Spleen (tissue), 13 donors: ENCODE measurements at places on chromosomes 2 and 18.

- no peak for DNase-seq
Measured at GRCh38 chr2:230706053-230706521, 6.6 kb upstream of the CAB39 start.

DNA sequence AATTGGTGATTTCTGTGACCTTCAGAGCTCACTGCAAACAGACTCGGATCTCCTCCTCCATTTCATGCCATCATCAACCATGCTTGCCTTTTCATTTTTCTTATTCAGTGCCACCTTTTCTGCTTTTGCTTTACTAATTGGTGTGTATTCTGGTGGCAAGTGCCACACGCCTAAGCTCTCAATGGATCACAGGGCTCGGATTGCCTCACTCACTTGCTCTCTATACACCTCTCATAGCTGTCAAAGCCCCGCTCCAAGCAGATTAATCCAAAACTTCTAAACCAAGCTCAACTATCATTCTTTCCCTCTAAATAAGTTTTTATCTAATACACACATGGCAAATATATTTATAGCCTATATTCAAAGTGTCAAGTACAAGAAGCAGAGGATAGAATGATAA, 86.4 kb downstream of the PLEKHM3 start:
- DNase-seq, result no peak

- DNase-seq, result no peak
Measured at GRCh38 chr18:2707551-2708168, 52.1 kb downstream of the SMCHD1 start.

GRCh38 chr18:3998698-3999333, 456.3 kb downstream of the DLGAP1 start:
- DNase-seq, result no peak

GRCh38 chr2:3563521-3563976, 5.4 kb upstream of the RNASEH1 start:
- DNase-seq, result no peak

DNA sequence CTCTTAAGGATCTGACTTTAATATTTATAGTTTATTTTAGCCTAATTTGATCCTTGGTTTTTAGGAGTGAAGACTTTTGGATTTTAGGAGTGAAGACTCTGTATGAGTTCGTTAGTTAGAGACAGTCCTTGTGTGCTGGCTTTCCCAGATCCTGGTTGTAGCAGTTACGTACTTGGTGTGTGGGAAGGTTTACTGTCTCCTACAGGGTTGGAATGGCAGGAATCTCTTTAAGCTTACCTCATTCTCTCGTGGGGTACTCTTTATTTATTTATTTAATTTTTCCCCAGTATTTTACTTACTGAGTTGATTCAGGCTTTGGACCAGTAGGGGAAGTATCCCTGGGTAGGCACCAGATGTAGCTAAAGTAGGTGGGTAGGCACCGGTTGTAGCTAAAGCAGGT, 1.8 kb upstream of the CXCR2 start:
- no peak for DNase-seq

- DNase-seq, result no peak
Measured at GRCh38 chr2:49901202-49902065, 747.1 kb upstream of the FSHR start.

DNA sequence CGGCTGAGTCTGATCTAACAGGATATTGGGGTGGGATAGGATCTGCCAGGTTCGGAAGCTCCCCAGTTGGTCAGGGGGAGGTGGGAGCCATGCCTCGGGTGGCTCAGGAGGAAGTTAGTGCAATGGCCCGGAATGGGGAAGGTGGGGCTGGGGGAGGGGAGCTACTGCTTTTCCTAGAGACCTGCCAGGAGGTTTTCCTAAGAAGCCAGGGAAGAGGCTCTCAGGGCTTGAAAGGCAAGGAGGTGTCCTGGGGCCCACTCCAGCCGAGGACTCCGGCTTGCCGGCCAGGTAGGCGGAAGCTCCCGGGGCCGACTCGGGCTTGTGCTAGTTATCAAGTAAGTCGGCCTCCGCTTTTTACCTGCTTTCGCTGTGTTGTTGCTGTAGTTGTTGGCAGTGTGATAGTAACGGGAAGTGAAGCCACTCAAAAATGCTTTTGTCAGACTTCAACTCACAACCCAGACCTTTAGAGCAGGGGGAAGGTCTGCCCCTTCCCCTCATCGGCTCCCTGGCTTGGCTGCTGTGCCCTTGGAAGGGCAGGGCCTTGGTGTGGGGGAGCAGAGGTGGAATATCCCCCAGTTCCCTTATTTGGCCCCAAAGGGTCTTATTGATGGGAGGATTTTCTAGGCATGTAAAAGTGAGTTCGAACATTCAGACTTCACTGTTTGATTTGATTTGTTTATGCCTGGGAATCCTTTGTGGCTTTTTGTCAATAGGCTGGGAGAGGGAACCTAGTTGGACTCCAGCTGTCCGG, 5.4 kb downstream of the GDF7 start:
- no peak for DNase-seq

GRCh38 chr18:6886797-6887330, 157.3 kb downstream of the ARHGAP28 start:
- DNase-seq, result no peak

GRCh38 chr2:238704471-238705225, 143.2 kb upstream of the TWIST2 start:
- no peak for DNase-seq

DNA sequence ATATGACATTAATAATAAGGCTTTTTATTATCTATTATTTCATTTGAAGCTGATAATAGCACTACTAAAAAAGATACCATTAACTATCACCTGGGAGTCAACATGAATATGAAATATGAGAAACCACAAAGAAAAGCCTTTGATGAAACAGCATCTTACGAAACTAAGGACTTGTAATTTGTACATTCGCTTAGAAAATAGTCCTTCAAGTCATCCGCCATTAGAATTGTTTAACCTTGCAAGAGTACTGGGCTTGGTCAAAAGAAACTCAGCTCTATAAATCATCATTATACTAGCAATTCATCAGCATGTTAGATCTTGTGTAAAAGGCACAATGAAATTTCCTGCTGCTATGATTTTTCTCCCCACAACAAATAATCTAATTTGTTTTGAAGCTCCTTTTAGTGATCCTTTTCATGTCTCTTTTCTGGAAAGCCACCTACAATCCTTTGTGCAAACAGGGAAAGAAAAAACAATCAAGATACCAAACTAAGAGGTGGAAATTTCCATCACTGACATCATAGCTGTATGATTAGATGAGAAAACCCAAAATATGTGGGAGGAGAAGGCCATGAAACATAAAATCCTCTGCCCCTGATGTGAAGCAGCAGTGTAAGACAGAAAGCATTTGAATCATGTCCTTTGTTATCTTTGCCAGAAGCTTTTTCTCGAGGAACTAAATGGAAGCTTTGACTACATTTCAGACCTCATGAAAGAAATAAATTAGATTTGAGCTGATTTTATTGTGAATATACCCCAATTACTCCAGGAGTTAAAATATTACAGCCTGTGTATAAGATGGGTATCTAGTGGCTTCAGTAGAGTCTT, 31.2 kb downstream of the SCN9A start:
- DNase-seq, result no peak

DNA sequence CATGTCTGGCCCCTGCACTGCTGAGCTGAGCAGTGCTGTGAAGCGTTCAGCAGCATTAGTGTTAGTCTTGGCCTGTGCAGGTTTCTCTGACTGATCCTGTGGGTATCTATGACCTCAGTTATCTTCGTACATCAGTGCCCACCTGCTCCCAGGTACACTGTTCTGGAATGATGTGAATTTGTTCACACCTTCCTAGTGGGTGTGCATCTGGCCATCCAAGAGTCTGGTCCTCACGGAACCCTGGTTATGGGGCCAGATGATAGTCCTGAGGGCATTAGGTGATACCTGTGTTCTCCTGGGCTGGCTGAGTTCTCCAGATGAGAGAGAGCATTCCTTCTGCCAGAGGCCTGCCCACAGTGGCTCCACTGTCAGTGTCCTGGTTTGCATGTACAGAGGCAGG, 57.2 kb downstream of the INPP4A start:
- DNase-seq, result no peak

- DNase-seq, result peak; percentile 86
Measured at GRCh38 chr2:74515981-74516633, 1.9 kb downstream of the TLX2 start.

DNA sequence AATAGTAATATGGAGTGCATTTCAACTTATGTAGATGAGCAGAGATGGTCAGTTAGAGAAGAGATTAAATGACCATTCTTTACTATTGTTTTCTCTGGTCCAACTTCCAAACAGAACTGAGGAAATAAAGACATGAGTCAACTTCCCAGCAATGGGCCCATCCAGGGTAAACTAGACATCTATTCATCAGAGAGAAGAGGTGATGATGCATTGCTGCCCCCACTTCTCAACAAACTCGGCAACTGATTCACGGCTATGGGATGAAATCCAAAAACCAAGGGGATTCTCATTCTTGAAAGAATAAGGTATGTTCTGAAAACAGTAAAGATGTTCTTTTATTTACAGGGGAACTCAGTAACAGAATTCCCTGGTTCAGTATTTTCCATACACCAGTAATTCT, 190.7 kb downstream of the RDH14 start:
- no peak for DNase-seq

DNA sequence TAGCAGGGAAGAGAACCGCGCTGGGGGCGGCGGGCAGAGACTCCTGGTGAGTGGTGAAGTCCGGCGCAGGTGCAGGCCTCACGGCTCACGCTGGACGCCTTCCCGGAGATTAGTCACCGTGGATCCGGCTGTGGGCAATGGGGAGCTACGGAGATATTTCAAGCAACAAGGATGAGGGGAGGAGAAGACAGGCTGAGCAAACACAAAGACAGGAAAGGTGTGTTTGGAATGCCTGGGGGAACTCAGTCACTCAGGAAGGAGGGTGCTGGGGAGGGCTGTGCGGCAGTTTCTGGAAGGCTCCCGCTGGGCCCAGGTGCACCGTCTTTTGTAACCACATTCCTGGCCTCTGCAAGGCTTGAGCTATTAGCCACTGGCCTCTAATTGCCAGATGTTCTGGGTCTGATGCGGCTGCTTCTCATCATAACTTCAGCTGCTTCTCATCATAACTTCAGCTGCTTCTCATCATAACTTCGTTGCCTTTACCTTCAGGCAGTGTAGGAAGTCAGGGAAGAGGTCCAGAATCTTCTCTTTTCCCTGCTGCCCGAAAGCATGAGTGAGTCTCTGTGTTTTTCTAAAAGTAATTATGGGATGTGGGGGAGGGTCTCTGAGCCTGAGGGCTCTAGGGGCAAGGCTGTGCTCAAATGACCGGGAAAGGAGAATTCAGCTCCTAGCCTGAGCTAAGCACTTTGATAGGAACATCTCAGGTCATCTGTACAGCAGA, 118.9 kb downstream of the PXDN start:
- peak; percentile 54 for DNase-seq

DNA sequence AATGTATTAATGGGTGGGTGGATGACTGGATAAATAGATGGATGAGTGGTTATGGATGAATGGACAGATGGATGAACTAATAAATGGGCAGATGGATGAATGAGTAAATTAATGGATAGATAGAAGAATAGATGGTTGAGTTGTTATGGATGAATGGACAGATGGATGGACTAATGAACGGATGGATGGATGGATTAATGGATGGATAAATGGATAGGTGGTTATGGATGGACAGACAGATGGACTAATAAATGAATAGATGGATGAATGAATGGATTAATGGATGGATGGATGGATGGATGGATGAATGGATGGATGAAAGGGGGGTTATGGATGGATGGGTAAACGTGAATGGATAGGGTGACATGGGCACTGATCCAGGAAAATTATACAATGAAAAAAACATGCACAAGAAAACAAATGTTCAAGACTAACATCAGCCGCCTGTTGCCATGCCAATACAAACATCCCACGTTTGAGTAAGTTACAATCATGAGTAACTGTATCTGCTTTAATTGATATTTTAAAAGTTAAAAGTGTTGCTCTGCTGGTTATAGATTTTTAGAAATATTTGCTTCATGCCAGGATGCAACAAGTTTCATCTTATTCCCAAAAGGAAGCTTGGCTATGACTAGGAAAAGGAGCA, 20.8 kb downstream of the PXDN start:
- no peak for DNase-seq

- DNase-seq, result no peak
Measured at GRCh38 chr18:37624318-37624717, 58.7 kb upstream of the CELF4 start.

DNA sequence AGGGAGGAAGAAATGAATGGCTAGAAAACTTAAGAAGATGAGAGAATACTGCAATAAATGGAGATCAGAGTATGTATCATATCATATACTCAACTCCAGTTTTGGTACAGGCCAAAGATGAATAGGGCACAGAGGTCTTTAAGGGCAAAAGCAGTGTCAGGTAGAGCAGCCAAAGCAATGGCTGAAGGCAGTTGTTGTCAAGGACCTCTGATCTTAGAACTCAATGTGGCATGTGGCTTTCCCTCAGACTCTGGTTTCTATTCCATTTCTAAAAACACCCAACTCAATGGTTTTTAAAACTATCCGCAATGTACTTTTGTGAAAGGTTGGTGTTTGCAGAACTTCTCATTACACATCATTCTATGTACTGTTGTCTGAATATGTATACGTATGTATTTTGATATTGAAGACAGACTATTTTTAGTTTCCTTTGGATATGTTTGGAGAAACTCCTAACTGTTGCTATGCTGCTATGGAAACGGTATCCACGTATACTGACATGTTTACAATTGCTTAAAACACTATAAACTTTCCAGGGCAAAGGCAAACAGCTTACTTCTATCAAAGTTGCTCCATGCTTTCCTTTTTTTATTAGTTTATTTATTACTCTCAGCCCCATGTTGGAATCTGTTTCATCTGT, 58.1 kb upstream of the PELI1 start:
- DNase-seq, result no peak

DNA sequence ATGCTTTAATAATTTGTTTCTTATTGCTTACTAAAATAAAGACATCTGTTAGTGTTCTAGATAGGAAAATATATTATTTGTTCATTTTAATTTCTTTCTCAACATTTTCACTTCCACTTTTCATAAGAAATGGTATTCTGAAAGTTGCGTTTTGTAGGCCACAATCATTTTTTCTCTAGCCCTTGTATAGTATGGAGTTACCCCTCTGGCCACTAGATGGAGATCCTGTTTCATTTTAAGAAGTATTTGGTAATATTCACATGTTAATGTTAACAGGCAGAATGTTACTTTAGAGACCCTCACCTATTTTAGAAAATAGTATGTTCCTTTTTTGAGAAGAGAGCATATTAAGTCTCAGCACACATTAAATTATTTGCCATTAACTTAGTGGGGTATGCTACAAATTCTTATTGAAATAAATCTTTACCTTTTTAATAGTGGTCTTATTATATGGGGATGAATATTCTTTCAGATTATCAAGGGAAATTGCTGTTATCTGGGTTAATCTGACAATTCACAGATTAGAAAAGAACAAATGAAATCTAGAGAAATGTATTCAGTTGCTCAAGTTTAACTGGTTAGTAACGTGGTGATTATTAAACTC, 73.9 kb upstream of the TTC27 start:
- no peak for DNase-seq
